ENCODE measurements at places on chromosomes 16 and 17.

- no peak for DNase-seq
These were observed 76.8 kb downstream of the MPRIP start for GRCh38 chr17:17119106-17119505.

GRCh38 chr16:54437401-54437800 is 150.8 kb upstream of the IRX3 start:
- no peak for DNase-seq

DNA sequence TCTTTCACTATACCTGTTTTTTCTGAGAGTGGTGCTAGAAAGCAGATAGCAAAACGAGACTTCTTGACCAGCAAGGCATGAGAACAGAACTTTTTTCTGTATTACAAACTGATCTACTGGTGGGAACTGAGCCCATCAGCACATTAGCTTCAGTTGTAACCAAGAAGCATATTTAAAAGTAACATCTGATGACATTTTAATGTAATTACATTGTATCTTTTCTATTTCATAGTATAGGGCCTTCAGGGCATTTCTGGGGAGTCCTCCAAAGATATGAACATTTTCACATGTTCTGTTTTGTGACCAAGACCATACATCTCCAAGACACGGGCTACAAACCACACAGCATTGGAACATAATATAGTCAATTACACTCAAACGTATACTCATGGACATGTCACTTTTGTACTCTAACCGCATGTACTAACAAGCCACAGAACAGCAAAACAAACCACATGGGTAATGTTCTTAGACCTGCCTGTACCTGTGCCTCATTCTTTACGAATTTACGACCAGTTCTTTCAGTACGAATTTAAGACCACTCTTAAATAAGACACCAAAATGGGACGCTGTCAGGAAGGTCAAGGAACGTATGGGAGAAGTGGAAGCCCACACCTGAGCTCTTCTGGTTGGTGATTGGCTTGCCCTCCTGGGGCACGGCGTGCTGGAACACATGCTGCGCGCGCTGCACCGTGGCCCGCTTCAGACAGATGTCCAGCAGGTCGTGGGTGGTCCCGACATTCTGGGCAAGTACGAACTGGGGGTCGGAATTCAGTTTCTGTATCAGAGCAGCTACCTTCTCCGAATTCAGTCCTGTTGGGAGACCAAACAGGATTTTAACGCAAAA is 825 bp downstream of the BLMH start:
- DNase-seq: peak; percentile 9

DNA sequence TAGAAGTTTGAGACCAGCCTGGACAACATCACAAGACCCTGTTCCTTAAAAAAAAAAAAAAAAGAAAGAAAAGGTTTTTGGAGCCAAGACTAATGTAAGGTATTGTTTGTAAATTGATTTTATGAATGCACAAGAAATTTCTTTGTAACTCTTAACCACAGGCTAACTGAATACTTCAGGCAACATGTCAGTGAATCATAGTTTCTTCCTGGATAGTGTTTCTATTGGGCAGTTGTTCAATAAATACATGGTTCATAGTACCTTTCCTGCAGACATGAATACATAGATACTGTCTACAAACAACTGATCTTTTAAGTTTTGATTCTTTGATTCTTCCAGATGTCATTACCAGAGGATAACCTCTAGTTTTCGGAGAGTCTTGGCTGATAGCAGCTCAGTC is 11.6 kb downstream of the DDX42 start:
- no peak for DNase-seq

GRCh38 chr16:12173121-12173520 is 196.6 kb downstream of the SNX29 start:
- DNase-seq: no peak

DNA sequence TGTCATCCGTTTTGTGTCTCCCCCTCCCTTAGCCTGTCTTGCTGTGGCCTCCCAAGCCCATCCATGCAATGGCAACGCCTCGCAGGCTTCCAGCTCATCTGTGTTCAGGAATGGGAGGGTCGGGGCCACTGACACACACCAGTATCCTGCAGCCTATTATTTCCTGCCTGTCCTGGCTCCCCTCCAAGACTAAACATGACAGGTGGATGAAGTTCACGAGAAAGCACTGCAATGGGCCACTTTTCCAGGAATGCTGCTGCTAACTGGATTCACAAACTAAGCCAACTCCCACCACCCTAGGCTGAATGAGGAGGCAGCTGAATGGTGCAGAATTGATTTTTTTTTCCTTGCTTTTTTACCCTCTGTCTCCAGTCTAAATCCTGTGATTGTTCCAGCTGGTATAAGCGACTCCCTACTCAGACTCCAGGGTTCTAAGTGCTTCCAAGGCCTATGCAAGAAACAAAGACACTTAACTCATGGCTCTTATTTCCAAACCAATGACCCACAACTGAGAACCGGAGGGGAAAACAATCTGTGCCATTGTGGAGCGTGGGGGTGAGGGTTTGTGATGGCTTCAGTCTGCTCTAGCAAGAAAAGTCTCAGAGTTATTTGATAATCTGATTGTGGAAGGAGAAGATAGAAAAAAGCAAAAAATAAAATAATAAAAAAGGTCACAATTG is 23.3 kb downstream of the TMEM100 start:
- no peak for DNase-seq

GRCh38 chr16:12742741-12743140 is 60.9 kb downstream of the CPPED1 start:
- no peak for DNase-seq

All from effector memory CD8-positive, alpha-beta T cell (primary cell).